ENCODE measurements at places on chromosomes 1 and 21.

DNA sequence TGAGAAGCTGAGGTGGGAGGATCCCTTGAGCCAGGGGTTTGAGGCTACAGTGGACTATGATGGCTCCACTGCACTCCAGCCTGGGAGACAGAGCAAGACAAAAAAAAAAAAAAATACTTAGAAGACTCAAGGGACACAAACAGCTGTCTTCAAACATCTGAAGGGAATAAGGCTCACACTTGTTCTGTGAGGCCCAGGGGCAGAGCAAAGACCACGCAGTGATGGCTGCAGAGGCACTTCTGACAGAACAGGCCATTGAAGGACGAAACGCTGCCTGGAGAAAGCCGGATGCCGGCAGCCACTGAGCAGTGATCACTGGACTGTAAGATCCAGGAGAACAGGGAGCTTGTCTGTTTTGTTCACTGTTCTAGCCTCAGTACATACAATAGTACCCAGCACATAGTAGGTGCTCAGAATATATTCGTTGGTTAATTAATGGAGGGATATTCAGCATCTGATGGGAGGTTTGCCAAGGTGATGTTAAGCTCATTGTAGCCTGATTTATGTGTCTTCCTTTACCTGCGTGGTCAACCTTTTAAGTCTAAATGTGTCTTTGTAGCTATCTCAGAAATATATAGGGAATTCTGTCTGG is 12.1 kb upstream of the NDC1 start:
- DNase-seq: no peak

GRCh38 chr1:2158272-2158671 is 36.3 kb downstream of the FAAP20 start:
- no peak for DNase-seq

DNA sequence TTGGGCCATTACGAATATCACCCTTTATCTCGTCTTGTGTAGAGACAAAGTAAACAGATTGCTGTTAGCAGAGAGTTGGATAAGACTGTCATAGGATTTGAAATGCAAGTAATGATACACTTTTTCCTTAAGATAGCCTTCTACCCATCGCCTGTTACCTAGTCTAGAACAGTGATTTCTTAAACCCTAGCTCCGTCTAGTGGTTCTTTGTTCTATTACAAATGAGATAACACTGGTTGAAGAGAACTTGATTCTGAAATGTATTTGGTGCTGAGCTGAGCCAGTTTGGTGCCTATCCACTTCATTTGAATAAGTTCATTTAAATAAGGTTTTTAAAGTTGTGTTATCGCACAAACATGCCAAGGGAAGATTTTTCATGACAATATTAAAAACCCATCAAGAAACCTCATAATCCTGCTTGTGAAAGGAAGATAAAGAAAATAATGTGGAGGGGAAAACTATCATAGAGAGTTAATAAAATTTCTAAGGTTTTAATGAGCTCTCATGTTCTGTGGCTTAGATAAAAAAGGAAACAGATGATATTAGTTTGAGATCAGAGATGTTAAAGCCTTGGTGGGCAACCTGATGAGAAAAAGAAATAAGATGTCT is 1.5 kb upstream of the KCNH1 start:
- peak; percentile 75 for DNase-seq

DNA sequence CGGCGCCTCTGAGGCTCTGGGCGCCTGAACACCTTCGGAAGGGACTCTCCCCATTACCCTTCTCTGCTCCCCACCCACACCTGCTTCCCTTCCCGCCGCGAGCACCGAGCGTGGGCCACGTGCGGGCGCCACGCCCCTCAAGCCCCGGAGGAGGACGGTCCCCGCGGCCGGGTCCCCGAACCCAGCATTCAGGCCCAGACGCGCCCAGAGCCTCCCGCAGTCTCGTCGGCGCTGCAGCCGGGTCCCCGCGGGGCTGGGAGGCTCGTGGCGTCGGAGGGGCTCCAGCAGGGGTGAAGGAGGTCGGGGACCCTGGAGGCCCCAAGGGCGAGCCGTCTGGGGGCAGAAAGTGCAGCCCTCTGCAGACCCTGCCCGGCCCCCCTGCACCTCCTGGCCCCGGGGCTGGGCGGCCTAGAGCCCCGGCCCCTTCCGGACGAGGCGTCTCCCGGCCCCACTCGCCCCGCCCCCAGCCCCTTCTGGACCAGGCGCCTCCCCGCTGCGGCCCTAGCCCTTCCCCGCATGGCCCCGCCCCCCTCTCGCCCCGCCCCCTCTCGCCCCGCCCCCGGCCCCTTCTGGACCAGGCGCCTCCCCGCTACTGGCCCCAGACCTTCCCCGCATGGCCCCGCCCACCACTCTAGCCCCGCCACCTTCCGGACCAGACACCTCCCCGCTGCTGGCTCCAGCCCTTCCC is 378 bp upstream of the SMIM1 start:
- DNase-seq: peak; percentile 77

DNA sequence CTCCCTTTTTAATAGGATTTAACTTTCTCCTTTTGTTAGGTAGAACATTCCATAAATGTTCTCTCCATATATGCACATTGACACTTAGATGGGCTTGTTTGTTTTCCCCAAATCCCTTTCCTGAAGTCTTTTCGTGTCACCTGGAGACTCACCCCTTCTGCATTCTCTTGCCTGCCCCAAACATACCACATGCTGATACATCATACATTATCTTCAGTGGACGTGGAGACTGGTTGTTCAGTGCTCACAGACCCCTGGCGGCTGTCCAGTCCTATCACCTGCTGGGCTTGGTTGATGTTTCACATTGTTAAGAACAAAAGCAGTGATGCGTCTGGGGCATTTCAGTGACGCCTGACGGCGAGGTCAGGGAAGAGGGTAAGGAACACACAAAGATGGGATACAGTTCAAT is 22.2 kb downstream of the FMOD start:
- peak; percentile 47 for DNase-seq

- DNase-seq: no peak
These were observed 10.5 kb downstream of the CASZ1 start for GRCh38 chr1:10785728-10786638.

DNA sequence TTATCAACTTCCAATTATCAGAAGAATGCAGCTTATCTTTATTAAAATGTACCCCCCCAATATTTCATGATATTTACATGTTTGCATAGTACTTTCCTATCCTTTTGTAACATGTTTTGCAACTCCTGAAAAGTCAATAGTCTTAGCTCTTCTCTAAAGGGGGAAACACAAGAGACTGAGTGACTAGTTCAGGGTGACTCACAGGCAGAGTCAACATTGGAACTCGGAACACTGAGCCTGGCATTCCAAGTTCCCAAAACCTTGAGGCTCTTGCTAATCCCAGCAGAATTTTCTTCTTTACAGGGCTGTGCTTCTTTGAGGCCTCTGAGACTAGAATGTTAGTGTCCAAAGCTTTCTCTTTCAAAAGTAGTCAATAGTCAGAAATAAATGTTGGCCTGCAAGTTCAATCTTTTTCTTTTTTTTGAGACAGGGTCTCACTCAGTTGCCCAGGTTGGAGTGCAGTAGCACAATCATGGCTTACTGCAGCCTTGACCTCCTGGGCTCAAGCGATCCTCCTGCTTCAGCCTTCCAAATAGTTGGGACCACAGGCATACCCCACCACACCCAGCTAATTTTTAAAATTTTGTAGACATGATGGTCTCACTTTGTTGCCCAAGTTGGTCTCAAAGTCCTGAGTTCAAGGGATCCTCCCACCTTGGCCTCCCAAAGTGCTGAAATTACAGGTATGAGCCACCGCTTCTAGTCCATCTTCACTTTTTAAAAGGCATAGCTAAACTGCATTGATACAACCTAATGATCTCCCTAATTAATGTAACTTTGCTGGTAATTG is 37.5 kb downstream of the ZNF281 start:
- peak; percentile 74 for DNase-seq

DNA sequence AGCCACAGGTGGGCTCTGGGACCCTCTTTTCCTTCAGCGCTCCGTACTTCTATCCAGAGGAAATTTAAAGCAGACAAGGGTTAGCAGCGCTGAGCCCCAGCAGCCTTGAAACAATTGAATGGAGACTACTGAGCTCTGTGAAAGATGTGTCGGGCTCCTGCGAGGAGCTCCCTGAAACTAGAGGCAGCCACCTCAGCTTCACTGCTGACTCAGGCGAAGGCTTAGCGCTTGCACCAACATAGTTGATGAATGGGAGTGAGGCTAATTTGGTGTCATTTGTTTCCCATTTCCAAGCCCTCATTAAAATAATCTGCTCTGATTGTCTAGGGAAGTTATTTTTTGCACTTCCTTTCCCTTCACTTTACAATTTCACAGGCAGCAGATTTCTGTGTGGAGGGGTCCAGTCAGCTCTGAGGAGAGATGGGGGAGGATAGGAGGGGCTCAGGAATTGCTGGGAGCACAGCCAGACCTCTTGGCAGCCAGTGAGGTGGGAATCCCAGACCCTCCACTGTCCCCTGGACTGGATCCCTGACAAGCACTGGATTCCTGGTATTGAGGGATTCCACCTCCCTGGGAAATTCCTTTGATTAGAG is 398.9 kb upstream of the PLXNA2 start:
- DNase-seq: no peak

DNA sequence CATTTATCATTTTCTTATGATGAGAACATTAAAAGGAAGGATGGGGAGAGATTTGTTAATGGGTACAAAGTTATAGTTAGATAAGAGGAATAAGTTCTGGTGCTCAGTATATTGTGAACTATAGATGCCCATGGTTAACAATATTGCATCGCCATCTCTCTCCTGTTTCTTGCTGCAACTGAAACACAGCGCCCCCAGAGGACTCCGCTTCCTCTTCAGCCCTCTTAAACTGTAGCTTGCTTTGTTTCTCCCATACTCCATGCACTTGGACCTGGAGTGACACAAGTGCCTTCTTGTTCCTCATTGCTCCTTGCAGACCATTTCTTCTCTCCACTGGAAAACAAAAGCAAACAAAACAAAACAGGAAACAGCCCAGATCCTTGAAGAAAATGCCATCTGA is 70.1 kb upstream of the NTPCR start:
- DNase-seq: peak; percentile 47

DNA sequence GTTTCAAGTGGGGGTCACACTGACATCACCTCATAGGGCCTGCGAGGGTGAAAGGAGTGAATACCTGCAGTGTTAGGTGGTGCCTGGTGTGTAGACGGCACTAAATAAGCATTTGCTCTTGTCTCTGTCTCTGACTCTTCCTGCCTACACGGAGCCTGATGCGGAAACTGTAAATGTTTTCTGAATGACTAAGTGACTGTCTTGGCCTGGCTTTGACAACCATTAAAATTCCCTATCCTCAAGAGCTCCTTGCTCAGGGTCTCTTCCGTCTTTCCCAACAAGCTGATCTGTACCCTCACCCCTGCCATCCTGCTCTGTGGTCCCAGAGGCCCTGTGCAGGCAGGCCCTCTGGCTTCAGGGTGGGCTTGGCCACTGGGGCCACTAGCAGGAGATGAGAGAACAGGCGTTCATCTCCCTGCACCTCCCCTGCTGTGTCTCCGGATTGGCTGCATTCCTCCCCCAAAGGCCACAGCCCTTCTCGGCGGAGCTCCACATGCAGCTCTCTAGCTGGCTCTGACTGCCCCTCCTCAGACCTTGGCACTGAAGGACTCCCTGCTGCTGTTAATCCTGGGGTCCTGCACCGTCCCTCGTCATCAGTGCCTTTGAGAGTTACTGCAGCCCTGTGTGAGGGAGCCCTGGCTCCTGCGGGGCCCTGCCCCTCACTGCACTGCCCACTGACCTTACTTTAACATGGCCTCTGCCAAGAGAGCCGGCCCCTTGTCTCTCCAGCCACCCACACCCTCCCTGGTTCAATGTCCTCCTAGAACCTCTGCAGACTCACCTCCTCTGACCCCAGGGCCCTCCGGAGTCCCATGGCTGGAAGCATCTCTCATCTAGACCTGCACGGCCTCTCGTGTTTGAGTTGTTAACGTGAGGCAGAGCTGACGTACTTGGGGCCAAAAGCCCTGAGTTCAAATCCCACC is 211.1 kb downstream of the MATN1 start:
- peak; percentile 10 for DNase-seq

DNA sequence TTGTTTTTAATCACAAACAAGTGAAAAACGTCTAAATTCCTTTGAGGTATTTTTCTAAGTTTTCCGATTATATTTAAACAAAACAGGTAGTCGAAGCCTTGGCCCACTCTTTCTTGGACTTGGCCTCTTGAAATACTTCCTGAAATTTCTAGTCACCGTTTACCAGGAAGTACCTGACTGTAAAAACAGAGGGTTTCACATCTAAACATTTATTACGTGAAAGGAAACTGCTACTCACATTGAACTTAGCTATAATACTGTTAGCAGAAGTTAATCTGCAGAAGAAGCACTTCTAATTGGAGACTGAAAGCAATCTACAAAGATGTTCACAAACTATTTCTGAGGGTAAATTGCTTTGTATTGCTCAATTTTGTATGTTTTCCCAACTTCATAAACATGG is 526.0 kb upstream of the ADGRL4 start:
- DNase-seq: no peak

GRCh38 chr21:32285476-32285875 is 6.6 kb upstream of the MIS18A start:
- DNase-seq: no peak

- DNase-seq: no peak
These were observed 173.5 kb downstream of the NPHP4 start for GRCh38 chr1:5818755-5819154.

Data from amniotic epithelial cell (primary cell).